ENCODE measurements at places on chromosomes 4 and X.

GRCh38 chr4:66572949-66573348 lies 902.7 kb upstream of the EPHA5 start:
- DNase-seq = no peak

- DNase-seq = no peak
Measured at GRCh38 chr4:55721651-55722050, 85.6 kb upstream of the NMU start.

DNA sequence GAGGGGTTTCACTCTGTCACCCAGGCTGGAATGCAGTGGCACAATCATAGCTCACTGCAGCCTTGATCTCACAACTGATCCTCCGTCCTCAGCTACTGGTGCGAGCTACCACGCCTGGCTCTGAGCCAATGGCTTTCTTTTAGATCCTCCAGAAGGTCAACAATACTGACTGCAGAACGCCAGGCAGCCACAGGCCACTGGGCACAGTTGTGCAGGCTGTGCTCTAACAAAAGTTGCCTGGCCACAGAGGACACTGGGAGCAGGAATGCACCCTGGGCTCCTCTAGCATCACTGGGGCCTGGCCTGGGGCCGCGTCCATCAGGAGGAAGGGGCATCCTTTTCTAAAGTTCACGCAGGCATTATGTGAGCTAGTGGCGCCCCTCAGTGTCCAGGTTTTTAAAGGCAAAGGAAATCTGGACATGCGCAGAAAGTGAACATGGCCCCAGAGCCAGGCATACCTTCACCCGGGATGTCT lies 14.9 kb upstream of the PORCN start:
- DNase-seq = no peak

- DNase-seq = no peak
Measured at GRCh38 chr4:6724421-6725111, 8.6 kb downstream of the BLOC1S4 start.

GRCh38 chrX:106467943-106468342 lies 143.8 kb upstream of the RADX start:
- no peak for DNase-seq

DNA sequence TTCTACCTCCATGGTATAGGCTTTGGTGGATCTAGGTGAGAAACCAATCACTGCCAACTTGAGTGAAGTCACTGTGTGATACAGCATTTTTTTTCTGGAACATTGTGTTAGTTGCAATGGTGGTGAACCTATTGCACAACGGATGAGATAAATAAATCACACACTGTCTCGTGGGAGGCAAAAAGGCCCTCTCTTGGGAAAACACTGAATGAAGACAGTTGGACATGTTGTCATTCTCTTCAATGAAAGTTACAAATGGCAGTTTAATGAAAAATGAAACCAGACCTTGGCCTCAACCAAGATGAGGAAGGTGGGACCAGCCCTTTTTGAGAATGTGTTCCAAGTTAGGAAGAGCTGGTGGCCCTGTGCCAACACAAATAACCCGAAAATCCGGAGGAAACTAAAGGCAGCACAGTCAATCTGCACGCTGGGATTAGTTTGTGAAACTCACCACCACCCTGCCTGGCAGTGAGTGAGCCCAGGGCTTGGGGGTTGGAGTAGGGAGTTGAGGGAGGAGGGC lies 5.4 kb upstream of the ADGRG2 start:
- no peak for DNase-seq

DNA sequence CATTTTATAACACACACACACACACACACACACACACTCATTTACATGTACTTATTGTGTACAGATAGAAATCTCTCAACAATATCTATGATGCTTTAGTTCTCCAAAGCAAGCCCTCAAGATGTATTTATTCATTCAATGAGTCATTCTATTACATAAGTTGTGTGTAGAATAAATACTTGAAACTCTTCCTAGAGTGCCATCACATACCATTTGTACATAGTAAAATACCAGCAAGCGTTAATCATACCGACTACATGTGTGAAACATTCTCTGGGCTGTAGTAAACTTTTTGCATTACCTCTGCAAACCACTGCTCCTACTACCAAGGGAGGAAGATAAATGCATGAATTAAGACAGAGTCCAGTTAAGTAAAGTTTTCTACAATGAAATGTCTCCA lies 70.9 kb downstream of the EPHA5 start:
- no peak for DNase-seq

DNA sequence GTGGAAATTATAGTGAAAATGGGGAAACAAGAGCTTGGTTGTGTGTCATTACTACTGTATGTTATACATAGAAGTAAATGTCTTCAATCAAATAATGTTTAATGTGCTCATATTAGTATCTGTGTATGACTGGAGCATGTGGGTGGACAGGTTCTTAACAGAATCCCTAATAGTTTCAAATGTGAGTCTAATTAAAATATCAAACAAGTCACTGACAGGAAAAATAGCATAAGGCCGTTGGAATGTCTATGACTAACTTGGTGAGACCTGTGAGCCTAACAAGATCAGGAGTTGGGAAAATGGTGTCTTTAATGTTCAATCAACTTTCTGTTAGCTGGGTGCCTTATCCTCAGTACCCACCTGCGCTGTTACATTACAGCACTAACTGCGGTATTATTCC lies 6.2 kb upstream of the CXCL3 start:
- DNase-seq = no peak

GRCh38 chr4:16916031-16916430 lies 17.6 kb upstream of the LDB2 start:
- DNase-seq = no peak

DNA sequence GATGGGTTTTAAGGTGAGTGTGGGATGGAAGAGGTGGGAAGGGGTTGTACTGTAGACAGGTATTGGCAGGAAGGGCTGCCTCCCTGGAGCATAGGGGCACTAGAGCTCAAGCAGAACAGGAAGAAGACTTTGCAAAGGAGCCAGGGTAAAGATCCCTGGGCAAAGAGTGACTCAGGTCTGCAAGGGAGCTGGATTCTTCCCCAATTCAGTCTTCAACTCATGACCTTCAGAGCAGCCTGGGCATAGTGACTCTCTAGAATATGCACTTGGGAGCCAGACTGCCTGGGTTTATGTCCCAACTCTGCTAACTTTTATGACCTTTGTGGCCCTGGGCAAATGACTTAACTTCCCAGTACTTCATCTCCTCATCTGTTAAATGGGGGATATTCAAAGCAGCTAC lies 4.0 kb downstream of the LONRF3 start:
- DNase-seq = no peak

- no peak for DNase-seq
Measured at GRCh38 chr4:149443537-149443936, 372.1 kb downstream of the IQCM start.

DNA sequence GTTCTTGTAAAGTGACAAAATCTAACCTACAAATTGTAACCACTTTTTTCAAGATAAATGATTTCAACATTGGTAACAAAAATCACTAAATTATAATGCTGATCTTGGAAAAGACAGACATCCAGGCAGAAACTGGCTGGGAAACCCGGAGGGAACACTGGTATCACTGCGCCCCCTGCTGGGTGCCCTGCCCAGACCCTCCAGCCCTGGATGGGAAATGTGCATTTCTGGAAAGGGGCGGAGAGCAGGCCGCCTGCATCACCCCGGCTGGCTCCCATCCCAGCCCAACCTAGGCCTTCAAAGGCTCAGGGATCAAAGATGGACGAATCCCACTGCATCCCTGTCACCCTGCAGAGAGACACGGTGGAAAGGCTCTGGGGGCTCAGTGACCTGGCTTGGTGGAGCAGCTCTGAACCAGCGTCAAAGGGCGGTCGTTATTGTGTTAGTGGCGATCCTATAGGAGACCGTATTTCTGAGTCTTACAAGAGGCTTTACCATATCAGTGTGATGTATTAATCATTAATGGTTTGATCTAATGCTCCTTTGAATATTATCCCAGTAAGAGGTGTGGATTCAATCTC lies 37.3 kb downstream of the ACOX3 start:
- peak; percentile 37 for DNase-seq

GRCh38 chr4:174122705-174123104 lies 160.8 kb downstream of the FBXO8 start:
- no peak for DNase-seq

GRCh38 chr4:113003841-113004240 lies 45.6 kb upstream of the ANK2 start:
- DNase-seq = no peak

DNA sequence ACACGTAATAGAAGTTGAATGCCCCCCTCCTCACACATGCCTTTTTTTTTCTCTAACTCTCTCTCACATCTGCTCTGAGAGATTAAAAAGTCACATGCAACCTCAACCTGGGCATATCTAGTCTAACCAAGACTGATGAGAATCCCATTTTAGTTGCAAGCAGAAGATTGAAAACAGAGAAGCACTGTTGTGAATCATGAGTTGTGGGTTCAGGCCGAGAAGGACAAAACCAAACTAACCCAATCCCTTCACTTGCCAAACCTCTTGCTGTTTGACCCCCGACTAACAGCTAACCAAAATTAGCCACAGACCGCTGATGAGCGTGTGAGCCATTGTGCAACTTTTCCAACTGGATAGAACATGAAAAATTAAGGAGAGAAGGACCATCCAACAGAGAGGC lies 31.8 kb downstream of the CXCL1 start:
- DNase-seq = no peak

- DNase-seq = no peak
Measured at GRCh38 chr4:185265942-185266341, 56.5 kb downstream of the SNX25 start.

DNA sequence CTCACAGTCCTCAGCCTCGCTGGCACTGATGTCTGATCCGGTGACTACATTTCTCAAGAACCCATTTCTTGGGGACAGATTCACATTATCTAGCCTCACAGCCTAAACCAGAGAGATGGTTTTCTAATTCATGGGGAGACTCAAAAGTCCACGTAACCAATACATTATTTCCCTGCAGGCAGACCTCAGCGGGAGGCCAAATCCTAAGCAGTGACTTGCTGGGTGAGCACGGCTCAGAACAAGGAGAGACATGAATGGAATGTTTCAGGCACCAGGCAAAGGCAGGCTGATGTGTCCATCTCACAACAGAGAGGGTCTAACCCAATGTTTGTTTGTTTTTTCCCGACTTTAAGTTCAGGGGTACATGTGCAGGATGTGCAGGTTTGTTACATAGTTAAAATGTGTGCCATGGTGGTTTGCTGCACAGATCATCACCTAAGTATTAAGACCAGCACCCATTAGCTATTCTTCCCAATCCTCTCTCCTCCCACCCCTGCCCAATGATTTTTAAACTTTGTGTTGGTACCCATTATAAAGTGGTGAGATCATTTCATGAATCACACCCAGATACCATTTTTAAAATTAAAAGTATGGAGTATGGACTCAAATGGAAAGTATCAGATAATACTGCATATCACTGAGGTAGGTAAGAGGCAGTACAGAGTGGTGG lies 53.3 kb downstream of the SCD5 start:
- no peak for DNase-seq

- no peak for DNase-seq
Measured at GRCh38 chrX:52988985-52989917, 30.9 kb upstream of the FAM156A start.

- no peak for DNase-seq
Measured at GRCh38 chr4:156493858-156494257, 477.7 kb downstream of the PDGFC start.

DNA sequence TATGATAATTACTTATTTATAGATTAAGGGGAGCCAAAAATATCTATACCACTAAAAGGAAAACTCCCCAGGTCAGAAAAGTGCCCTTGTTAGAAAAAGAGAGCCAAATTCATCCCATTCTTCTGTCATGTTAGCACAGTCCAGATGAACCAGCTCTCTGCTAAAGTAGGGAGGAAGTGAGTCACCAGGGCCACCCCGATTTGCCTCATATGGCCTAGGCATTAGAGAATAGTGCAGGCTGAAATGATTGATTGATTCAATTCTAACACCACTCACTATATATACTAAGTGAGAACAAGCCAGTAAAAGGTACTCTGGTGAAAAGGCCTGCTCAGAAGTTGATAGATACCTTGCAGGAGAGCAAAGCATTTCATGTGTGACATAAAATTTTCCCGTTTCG lies 94.5 kb downstream of the SRPX start:
- DNase-seq = no peak

GRCh38 chr4:154018659-154019058 lies 229.8 kb upstream of the SFRP2 start:
- peak; percentile 8 for DNase-seq

DNA sequence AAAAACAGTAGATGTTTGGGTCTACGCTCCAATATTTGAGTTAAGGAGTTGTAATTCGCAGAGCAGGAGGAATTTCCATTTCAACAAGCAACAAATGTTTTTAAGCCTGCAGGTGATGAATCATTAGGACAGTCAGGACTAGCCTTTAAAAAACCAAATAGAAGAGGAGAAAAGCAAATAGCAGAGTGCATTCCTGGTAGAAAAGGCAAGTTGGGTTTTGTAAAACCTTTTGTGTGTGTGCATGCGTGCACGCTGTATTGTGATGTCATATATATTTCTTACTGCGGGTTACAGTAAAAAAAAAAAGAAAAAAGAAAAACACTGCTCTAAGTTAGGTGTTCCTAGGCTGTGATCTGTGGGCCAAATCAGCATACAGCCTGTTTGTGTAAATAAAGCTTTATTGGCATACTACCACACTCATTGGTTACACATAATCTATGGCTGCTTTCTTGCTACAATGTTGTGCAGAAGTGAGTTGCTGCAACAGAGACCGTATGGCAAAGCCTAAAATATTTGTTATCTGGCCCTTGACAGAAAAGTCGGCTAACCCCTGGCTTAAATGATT lies 135.6 kb downstream of the MID1 start:
- DNase-seq = no peak

- DNase-seq = no peak
Measured at GRCh38 chrX:136227948-136228838, 23.0 kb downstream of the MAP7D3 start.

- no peak for DNase-seq
Measured at GRCh38 chr4:182000077-182000476, 243.1 kb upstream of the TENM3 start.

GRCh38 chrX:39890807-39891206 lies 207.0 kb downstream of the BCOR start:
- no peak for DNase-seq

DNA sequence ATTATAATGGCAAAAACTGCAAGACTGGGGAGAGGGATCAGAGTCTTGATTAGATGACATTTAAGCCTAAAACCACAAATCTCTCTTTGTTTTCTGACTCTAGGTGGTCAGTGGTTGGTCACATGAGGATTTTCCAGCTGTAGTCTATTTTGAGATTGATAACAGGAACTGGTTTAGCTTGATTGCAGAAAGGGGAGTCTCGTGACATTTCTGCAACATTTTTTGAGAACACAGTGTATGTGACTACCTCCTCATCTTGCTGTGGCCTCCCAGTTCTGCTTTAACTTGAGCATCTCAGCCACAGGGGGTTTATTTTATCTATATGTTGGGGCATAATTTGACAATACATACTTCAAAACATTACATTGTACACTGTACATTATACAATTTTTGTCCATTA lies 726.4 kb upstream of the MAGEB2 start:
- DNase-seq = no peak
